Hematopoietic multipotent progenitor cell (in vitro differentiated cells): ENCODE measurements at places on chromosomes 6 and 20.

DNA sequence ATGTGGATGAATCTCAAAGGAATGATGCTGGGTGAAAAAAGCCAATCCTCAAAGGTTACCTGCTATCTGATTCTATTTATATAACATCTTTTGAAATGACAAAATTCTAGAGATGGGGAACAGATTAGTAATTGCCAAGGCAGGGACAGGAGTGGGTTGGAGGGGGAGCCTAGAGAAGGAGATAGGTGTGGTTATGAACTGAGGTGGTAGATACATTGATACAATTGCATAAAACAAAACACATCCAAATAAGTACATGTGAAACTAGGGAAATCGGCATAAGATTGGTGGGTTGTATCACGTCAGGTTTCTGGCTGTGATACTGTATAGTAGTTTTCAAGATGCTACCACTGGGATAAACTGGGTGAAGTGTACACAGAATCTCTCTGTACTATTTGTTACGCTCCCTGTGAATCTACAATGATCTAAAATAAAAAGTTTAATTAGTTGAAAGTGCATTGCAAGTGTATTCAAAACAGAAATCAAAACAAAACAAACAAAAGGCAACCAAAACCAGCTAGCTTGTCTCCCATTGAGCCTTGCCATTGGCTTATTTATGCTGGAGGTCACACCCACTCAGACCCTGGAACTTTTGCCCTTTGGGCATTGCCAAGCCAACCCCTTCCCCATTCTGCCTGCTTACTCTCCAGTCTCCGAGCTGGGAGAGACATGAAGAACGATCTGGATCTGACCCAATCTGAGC is 27.8 kb downstream of the PPP1R16B start:
- DNase-seq, result no peak

- DNase-seq, result no peak
Measured at GRCh38 chr6:30447237-30447636, 42.1 kb upstream of the HLA-E start.

GRCh38 chr6:90204327-90205056 is 92.2 kb downstream of the BACH2 start:
- no peak for DNase-seq

- no peak for DNase-seq
Measured at GRCh38 chr20:44601236-44601671, 18.9 kb downstream of the PKIG start.

- no peak for DNase-seq
Measured at GRCh38 chr6:133392641-133393040, 151.5 kb downstream of the EYA4 start.

DNA sequence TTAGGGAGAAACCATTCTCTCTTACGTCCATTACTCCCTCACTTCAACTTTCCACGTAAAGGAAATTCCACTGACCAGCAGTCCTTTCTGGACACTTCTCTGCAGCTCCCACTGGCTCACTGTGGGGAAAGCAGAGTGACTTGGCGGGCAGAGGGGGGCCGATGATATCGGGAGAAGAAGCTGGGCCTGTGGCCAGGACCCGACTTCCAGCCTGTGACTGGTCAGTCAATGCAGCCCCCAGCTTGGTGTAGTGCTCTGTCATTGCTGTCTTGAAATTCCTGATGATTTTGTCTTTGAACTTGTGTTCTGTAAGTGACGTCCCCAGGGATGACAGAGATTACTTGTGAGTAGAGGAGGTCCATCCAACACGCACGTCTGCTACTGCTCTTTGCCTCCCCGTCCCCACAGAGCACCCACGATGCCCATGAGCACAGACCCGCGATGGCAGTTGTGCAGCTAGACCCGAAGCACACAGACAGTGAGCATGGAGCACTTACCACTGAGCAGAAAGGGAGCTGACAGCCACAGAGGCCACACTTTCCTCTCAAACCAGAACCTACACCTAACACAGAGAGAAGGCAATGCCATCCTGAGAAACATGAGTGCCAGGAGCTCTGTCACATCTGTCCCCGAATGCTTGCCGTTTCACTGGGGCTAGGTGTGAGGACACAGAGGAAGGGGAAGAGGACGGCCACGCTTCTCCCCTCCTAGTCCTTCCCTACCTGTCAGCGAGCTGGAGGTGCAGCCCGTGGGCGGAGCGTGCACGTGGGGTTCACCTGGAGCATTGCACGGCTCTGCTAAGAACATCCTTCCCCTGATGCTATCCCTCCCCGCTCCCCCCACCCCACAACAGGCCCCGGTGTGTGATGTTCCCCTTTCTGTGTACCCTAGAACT is 25.7 kb downstream of the DACT2 start:
- no peak for DNase-seq

DNA sequence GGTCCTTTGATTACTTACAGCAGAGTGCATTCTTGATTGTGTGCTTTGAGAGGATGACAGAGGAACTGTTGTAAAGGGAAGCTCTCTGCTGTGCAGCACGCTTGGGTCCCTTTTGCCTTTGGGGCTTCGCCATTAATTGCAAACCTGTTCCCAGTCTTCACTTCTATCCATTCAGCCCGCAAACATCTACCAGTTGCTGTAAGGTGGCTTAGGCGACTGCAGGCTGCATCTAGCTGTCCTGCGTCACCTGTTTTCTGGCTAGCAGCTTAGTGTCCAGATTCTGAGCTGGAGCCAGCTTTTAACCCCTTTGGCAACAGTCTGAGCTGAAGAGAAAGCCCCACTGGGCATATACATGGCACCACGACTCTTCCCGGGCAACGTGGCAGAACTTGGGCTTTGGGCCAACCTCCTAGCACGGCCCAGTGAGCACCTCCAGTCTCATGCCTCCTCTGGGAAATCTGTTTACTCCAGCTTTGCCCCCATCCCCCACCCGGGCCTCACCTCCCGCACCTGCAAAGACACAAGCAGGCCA is 2.5 kb upstream of the FASTKD5 start:
- no peak for DNase-seq
